ENCODE measurements at places on chromosomes 6 and 20. TPM values are rescaled to one million over a fixed set of nuclear protein-coding genes. Genes with fewer than 3 reads are reported as not detected.
A peak's percentile ranks its signal among the peaks of the same experiment; 100 is the strongest.

DNA sequence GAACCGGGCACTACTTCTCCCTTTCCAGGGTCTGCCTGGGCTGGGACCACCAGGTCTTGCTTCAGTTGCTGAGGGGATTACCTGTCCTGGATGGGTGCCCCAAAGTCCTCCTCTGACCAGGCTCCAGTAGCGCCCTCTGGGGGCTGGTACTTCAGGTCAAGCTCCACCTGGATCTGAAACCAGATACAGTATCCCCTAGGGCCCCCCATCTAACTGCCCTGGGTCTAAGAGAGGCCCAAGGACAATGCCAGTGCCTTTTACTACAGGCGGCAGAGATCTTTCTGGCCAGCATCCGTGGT lies 11.2 kb upstream of the SPAG4 start:
- H3K4me3 ChIP-seq = no peak overlapping the region
- no peak overlapping the region for H3K27ac ChIP-seq
- no peak for DNase-seq
- H3K4me1 ChIP-seq = peaks cover 11% of the 10 kb centered on the region
- H3K27me3 ChIP-seq = peaks cover 24% of the 10 kb centered on the region
- peaks cover 2% of the 10 kb centered on the region for H3K36me3 ChIP-seq

DNA sequence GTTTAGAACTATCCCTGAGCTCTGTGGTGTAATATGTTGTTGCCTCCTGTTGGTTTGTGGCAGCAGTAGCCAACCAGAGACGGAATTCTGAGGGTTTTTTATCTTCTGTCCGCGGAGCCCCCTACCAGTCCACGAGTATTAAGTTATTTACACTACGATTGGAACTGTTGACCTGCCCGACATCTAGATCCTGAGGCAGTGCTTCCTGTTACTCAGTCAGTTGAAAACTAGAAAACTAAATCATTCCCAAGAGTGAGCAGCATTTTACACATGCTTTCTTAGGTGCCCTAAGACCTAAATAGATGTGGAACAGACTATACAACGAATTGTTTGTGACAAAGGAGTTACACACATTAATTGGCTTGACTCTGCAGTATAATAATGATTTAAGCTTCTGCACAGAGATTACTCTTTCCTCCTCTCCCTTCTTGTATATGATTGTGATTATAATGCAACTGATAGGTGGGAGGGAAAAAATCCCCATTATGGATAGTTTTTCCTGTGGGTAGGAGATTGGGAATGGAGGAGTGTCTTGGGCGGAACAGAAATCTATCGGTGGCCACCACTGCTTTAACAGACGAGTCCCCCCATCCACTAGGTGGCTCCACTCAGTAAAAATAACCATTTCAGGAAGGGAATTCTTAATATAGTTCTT lies 1.7 kb downstream of the LOC128125822 start:
- H3K27me3 ChIP-seq = no peaks in the 10 kb centered on the region
- peaks cover 15% of the 10 kb centered on the region for H3K36me3 ChIP-seq
- H3K4me1 ChIP-seq = peaks cover 30% of the 10 kb centered on the region
- peak overlapping the region; percentile 97 for H3K27ac ChIP-seq

The VGLL2 gene
- not detected for total RNA-seq

The C6orf15 gene
- total RNA-seq = not detected

The CST7 gene
- 92.0 TPM for total RNA-seq
